RPMI7951 (cell line): ENCODE measurements at places on chromosomes 1 and 21. TPM values are rescaled to one million over a fixed set of nuclear protein-coding genes. Genes with fewer than 3 reads are reported as not detected.
A peak's percentile ranks its signal among the peaks of the same experiment; 100 is the strongest.

DNA sequence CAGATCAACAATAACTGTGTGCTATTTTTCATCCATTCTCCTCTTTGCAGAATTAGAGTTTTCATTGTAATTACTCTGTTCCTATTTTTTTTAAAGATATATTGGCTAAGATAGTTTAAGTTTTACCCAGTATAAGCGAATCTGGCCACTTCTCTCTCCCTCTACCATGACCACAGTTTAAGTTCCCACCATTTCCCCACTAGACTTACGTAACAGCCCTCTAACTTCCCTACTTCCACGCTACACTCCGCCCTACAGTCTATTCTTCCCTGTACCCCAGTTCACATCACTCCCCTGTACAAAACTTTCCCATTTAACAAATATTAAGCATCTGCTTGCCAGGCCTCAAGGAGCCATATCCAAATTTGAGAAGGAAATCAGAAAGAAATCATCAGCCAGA lies 16.5 kb downstream of the CTSK start:
- DNase-seq, result no peak

GRCh38 chr1:230868736-230869385 lies 540 bp upstream of the C1orf198 start:
- peak; percentile 44 for DNase-seq

DNA sequence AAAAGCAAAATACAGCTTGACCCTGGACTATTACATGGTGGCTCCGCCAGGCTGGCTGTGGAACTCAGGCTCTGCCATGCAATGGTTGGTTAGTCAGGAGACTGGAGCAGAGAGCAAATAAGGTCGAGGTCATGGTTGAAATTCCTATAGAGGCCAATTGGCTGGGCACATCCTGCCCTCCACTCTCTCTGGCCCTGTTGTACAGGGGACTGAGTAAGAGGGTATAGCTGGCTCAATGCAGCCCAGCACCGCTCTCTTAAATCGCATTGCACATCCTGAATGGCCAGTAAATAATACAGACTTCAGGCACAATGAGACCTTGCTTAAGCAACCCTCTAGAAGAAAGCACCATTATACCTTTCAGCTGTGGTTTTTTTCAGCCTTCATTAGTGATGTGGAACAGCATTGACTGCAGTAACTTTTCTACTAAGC lies 59.3 kb upstream of the PPP2R5A start:
- no peak for DNase-seq

DNA sequence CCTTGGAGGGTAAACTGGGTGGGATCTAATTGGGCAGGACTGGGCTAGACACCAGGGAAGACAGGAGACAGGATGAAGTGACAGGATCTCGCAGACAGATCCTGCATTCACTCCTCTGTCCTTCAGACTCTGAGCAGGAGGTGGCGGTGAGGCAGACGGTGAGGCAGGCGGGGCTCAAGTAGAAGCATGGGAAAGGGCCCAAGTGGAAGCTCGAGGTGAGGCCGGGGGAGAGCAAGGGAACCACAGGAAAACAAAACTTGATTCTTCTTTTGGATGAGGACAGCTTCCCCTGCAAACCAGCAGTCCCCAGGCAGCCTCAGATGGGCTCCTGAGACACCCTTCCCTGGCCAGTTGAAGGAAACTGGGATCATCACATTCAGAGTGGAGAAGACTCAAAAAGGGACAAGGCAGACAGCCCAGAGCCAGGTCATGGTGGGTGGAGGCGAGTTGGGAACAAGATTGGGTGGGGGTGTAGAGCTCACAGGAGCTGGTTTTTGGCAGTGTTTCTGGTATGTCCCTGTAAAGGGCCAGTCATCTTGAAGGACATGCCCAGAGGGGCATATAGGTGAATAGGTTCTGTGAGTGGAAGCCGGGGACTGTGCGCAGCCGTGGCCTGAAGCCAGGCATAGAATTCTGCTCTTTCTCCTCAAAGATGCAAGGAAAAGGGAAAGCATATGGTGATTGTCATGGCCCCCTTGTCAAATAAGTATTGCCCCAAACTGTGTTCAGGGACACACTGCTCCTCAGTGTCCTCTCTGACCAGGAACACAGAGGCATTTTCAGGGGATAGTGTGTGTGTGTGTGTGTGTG lies 18.0 kb downstream of the INKA2 start:
- no peak for DNase-seq

DNA sequence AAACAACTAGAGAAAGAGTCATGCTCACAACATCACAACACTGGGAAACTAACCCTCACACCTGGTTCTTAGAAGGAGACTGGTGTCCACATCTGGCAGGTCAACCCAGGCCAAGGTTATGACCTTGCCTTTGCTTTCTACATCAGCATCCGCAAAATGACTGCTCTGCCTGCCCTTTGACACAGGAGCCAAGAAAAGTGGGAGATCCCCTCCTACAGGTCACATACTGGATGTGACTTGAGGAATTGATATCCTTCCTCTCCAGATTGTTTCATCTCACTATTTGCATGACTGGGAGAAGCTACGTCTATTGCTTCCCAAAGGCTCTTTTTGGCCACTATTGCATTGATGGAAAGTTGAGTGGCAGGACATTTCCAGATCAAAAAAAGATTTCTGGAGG lies 115.5 kb downstream of the MIS18A start:
- DNase-seq, result no peak

FBXO2 gene
- total RNA-seq, result 0.10 and 0.36 TPM in 2 replicates

OR2T35 gene
- total RNA-seq, result not detected in 2 replicates

DNA sequence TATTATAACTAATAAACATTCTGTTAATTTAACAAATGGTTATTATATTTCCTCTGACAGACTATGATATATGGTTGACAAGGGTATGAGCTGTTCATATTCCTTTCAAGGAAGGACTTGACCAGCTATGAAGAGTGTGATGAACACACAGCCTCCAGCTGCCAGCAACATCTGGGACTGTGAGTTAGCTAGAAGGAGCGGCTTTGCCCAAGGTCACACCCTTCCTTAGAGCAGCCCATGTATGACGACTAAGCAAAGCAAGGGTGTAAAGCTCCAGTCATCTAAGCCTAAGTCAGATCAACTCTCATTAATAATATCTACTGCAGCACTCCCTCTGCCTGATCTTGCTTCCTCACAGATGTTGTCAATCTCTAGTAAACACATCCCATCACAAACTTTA lies 355.4 kb downstream of the PLPP3 start:
- no peak for DNase-seq

GRCh38 chr21:14526836-14527695 lies 19.0 kb downstream of the SAMSN1 start:
- no peak for DNase-seq

DNA sequence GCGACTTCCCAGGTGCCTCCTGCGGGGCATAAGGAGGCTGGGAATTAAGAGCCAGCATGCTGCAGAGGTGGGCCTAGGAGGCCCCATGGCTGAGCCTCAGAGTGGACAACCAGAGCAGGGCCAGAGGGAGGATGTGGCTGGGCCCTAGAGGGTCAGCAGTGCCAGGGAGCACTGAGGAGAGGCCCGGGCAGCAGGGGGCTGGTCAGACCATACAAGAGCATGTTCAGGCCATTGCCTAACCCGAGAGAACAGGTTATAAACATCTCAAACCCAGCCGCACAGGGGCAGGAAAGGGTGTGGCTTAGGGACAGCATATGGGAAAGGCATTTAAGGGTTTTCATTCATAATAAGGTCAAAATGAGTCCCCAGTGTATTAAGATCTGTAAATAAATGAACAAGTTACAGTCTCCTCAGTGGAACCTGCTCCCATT lies 51.1 kb downstream of the IER5 start:
- peak; percentile 15 for DNase-seq

RGS2 gene
- 24.7 and 26.9 TPM in 2 replicates for total RNA-seq

- no peak for DNase-seq
Measured at GRCh38 chr1:51237351-51238033, 1.4 kb downstream of the RNF11 start.

TOMM40L gene
- total RNA-seq, result 8.4 and 10.0 TPM in 2 replicates

- no peak for DNase-seq
Measured at GRCh38 chr1:110533230-110533629, 14.3 kb upstream of the KCNA10 start.

GRCh38 chr1:154348429-154349076 lies 23.2 kb downstream of the ATP8B2 start:
- DNase-seq, result no peak

- no peak for DNase-seq
Measured at GRCh38 chr1:209256766-209257350, 326.7 kb upstream of the CAMK1G start.

- DNase-seq, result peak; percentile 30
Measured at GRCh38 chr1:9281908-9282695, 10.6 kb upstream of the SPSB1 start.

ZBED6 gene
- 7.4 and 10.2 TPM in 2 replicates for total RNA-seq

DNA sequence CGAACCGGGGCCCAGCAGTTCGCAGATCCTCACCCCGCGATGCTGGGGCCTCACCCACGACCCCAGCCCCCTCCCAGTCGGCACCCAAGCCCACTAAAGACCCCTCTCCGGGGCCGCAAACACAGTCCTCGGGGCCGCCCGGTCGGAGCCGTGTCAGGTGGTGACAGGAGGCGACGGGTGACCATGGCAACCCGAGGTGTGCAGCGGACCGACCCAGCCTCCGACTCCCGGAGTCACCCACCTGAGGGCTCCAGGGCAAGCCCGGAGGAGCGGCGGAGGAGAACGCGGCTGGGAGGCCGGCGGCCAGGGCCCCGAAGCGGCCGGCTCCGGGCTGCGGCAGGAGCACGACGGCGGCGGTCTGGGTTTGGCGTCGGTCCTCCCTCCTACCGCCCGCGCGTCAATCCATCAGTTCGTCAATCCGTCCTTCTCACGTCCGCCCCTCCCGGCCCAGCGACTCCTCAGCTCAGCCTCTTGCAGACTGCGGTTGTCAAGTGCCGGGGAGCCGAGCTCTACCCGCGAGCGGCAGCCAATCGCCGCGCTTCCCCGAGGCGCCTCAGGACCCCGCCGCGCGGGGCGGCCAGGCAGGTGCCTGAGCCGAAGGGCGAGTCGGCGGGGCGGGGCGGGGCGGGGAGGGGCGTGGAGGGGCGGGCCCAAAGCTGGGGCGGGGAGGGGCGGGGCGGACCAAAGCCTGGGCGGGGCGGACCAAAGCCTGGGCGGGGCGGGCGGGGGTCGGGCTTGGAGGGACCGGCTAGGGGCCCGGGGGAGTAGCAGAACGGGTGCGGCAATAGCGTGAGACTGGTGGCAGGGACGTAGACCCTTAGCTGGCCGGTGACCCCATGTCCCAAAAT lies at the start of gene WDR47:
WDR47 (minus strand) TSS at position 482 of the 848 bp plus-strand sequence. CDS start 18,590 bp downstream, outside the sequence.
- peak; percentile 96 for DNase-seq

KCNJ6 gene
- total RNA-seq, result not detected in 2 replicates

- DNase-seq, result no peak
Measured at GRCh38 chr1:168135116-168135920, 1.4 kb downstream of the GPR161 start.

F13B gene
- 0.24 TPM in 1 of 2 replicates, not detected in the other for total RNA-seq

DNA sequence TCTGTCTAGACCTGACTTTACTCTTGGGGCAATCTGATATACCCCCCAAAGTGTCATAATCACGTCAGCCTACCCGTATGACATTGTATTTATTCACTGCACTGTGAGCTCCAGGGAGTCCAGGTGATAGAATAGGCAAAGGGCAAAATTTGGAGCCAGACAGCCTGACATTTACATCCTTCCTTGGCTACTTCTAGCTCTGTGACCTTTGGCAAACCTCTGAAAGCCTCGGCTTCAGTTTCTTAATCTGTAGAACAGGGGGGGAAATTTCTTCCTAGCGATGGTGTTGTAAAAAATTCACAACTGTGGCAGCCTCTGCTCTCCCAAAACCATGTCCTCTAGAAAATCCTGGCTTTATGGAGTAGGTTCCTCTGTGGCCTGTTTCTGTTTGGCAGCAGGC lies 240.9 kb downstream of the KIF26B start:
- DNase-seq, result no peak

DNA sequence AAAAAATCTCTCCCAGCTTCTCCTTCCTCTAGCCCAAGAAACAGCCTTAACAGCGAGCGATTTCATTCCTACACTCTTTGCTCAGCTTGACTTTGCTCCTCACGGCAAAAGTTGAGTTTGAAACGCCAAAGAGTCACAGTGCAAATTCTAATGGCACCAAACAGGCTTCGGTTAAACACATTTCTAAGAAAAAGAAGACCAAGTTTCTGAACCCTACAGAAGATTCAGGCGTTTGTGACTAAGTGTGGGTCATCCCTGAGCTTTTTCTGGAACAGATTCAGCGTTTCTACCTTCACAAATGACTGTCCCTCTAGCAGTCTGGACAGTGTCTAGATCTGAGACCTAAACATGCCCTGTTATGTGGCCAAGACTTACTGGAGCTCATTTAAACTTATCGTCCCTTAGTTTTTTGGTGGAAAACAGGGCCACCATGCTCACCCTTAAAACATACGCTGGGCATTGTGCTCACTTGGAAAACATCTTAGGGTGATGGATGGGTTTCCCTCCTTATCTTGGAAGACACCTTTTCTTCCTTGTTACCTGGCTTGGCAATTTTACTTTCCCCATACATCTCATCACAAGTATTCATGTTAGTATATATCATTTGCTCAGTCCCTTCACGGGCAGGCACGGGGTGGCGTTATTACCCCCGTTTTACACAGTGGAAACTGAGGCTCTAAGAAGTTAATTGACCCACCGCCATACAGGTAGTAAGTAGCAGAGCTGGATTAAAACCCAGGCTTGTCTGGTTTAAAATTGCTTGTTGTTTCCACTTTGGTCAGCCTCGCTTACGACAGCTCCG lies 1.0 kb downstream of the C1orf198 start:
- peak; percentile 36 for DNase-seq

CYP4A22 gene
- total RNA-seq, result not detected in 2 replicates

DNA sequence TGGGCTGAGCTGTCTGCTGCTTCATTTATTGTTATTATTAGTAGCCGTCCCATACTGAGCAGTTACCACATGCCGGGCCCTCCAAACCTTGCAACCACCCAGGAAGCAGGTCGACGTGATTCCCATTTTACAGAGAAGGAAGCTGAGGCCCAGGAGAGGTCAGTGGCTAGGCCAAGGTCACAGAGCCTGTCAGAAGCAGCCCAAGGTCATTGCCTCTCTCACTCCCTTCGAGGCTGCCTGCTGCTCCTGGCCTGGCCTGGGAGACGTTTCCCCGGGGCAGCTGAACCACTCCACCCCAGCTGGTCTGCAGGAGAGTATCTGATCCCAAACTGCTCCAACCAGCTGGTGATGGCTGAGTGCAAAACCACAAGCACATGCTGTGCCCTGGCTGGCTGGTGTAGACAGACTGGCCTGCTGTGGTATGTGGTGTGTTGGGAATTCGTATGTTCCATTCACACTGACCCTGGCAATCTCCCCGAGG lies 6.5 kb downstream of the PADI4 start:
- DNase-seq, result peak; percentile 90

GRCh38 chr1:202619505-202619904 lies 90.7 kb downstream of the SYT2 start:
- no peak for DNase-seq
